ENCODE measurements at places on chromosomes 7 and 10. TPM values are rescaled to one million over a fixed set of nuclear protein-coding genes. Genes with fewer than 3 reads are reported as not detected.

DNA sequence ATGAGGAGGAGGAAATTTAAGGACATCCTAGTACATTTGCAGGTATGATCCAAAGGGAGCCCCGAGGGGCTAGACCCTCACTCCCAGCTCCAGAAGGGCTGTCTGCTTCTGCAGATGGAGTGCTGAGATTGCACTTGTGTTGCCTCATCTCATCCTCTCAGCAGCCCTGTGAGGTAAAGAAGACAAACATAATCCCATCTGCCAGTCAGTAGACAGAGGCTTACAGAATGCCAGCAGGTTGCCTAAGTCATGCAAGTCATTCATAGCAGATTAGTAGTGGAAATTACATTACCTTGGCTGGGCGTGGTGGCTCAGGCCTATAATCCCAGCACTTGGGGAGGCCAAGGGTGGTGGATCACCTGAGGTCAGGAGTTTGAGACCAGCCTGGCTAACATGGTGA lies 45.4 kb downstream of the BLVRA start:
- ATAC-seq: peak; percentile 46

- ATAC-seq: no peak
Observed at GRCh38 chr7:6071406-6071805, 40.2 kb downstream of the ANKRD61 start.

NPY gene
- not detected for total RNA-seq

ZNF727 gene
- total RNA-seq: 0.48 TPM
